ENCODE measurements at places on chromosomes 2 and 18. TPM values are rescaled to one million over a fixed set of nuclear protein-coding genes. Genes with fewer than 3 reads are reported as not detected.

DNA sequence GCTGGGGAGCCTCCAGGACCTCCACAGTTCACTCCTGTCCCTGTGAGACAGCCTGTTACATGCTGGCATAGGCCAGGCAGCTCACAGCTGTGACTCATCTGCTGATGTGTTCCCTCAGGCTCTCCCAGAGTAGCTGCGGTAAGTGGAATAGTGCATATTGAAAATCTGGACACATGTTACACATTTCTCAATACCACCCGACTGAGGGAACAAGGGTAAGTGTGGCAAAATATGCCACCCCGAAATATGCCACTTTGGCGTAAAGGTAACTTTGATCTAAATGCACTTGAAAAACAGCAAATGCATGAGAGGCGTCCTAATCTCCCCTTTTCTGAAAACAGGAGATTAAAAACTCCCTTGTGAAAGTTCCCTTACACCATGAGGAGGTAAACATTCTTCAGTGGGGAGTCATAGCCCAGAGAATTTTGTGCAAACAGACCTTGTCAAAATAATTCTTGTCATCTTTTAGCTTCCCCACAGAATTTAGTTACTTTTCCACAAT, 557.9 kb downstream of the CCDC85A start:
- DNase-seq: peak; percentile 9

DNA sequence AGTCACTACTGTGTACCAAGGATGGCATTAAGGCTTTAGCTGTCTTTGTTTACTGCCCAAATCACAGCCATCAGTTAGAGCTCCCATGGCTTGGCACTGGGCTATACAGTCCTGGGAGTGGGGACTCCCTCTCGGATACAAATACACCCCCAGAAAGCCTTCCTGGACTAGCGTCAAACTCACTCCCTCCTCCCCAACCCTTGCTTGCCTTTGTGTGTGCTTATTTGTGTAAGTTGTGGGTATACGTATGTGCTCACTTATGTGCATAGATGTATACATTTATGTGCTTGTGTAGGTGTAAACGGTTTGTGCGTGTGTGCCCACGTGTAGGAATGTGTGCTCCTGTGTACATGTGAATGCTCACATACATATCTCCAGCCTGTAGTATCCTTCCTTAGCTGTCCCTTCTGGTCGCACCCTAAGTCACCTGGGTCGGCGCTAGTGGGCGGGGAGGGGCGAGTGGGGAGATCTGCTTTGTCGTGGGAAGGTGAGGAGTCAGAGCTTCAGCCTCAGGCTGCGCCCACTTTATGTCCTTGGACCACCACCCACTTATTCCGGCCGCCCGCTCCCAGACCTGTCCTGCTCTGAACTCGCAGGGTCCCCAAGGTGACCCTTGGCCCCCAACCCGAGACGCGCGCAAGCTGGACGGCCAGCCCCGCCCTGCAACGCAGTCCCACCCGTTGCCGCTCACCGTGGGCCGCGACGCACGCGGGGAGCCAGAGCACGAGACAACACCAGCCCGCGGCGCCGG, 461 bp downstream of the PRADC1 start:
- peak; percentile 8 for DNase-seq

GRCh38 chr2:227759411-227760118, 13.9 kb downstream of the SCYGR8 start:
- DNase-seq: no peak

- DNase-seq: no peak
Observed at GRCh38 chr2:152686321-152686720, 30.9 kb downstream of the PRPF40A start.

GRCh38 chr2:25280051-25280687, 61.6 kb downstream of the DNMT3A start:
- no peak for DNase-seq

- no peak for DNase-seq
Observed at GRCh38 chr2:238415036-238415764, 11.5 kb upstream of the ASB1 start.

GRCh38 chr2:69975853-69976462, 14.5 kb upstream of the ASPRV1 start:
- no peak for DNase-seq

GRCh38 chr2:129709001-129709955, 270.2 kb upstream of the RAB6C start:
- DNase-seq: peak; percentile 80

DNA sequence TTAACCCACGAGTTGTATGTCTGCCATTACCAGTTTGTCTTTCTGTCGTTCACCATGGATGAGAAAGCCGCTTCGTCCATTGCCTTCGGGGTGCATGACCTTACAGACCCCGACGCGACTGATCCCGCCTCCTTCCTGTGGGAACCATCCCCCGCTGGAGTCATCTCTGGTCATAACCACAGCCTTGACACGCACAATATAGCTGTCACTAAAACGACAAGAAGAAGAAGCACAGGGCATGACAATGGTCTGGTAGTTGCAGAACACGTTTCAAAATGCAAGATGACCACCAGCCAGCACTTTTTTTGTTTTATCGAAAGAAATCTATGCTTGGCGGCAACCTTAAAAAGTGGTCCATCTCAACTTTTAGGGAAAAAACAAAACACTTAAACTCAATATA, 87.7 kb downstream of the SPRED2 start:
- DNase-seq: no peak

- DNase-seq: no peak
Observed at GRCh38 chr2:165227571-165227970, 11.6 kb upstream of the SCN2A start.

GRCh38 chr2:76498360-76498759, 787.6 kb upstream of the GCFC2 start:
- peak; percentile 46 for DNase-seq

DNA sequence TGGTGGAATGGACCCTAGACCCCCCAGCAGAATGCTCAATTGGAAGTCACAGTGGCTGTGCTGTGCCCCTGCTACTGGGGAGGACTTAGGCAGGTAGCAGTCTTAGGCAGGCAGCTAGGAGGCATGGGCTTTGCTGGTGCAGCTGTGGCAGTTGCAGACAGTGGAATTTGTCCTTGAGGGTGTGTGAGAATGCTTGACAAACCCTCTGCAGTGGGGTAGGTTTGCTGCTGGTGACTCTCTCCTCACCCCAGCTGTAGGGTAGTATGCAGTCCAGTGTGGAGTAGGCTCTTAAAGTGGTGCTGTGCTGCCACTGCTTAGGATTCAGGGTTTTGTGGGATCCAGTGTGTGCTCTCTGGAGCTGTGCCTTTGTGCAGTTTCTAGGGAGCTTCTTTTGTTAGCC, 61.3 kb downstream of the NUP35 start:
- no peak for DNase-seq

GRCh38 chr2:42167458-42167857, 1.7 kb upstream of the EML4 start:
- DNase-seq: peak; percentile 18

Gene NT5DC4
- 0.21 TPM for total RNA-seq

Gene PTGR3
- 33.7 TPM for total RNA-seq

Gene IL36RN
- 5.6 TPM for total RNA-seq

Gene SPATS2L
- total RNA-seq: 220 TPM

Gene DCAF17
- 30.5 TPM for total RNA-seq
